RPMI7951 (cell line): ENCODE measurements at places on chromosomes 16 and 17. TPM values are rescaled to one million over a fixed set of nuclear protein-coding genes. Genes with fewer than 3 reads are reported as not detected.
A peak's percentile ranks its signal among the peaks of the same experiment; 100 is the strongest.

- no peak for DNase-seq
Measured at GRCh38 chr17:27849474-27850185, 43.5 kb downstream of the LYRM9 start.

DNA sequence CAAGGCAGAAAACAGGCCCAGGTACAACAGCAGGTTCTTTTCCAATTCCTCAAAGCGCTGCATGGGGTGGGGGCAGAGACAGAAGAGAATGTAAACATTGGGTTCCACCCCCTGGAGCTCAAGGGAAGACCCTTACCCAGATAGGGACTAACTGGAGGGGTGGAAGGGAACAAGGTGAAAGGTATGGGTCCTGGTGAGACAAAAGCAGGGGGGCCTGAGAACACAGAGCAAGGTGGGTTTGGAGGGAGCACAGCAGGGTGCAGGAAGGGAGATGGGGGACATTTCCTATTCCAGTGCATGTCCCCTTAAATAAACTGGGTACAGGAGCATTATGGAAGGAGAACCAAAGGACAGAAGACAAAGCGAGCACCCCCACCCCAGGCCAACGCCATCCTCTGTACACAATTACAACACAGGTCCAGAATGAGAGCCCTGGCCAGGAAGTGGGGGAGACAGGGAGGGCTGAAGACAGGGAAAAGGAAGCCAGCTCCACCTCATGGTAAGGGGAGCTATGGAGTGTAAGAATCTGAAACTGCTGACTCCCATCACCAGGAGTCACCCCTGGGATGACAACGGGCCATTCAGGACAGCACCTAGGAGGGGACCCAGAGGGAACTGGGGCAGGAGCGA lies 2.1 kb upstream of the CD2BP2 start:
- DNase-seq: no peak

GRCh38 chr16:50166511-50167500 lies 13.7 kb downstream of the TENT4B start:
- peak; percentile 41 for DNase-seq

DNA sequence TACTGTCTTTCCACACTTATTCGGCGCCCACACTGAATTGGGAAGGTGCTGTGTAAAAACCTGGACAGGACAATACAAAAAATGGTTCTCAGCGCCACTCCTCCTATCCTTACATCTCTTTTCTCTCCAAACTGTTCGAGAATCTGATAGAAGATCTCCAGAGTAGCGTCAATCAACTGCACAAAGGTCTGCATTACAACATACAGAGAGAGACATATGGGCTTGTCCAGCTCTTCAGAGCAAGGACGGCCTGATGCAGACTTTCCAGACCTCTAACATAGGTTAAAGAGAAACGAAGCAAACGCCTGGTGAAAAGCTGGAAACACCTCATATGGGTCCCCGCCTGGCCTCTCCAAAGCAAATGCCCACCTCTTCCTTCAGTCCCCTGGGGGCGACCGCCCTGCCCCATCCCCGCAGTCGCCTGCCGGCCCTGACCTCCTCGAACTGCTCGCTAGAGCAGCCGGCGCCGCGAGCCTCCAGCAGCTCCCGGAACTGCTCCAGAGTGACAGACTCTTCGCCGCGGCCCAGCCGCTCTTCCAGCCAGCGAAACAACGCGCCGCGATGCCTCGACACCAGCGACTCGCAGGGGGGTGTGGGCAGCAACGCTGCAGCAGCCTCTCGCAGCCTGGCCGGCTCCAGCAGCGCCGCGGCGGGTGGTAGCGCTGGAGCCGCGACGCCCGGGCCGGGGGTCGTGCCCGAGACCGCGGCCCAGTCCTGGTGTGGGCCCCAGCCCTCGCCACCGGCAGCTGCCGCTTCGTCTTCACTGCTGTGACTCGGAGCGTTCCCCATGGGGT lies 526 bp downstream of the ZZEF1 start:
- peak; percentile 15 for DNase-seq

The TEKT5 gene
- not detected in 2 replicates for total RNA-seq

The SERPINF2 gene
- under 0.01 and 0.24 TPM in 2 replicates for total RNA-seq

The NPIPB12 gene
- 1.2 and 1.3 TPM in 2 replicates for total RNA-seq

The ST6GALNAC2 gene
- 10.7 and 11.4 TPM in 2 replicates for total RNA-seq
